Cortex of kidney (tissue), 1 donor: ENCODE measurements at places on chromosomes 16 and 17.

- DNase-seq = no peak
Measured at GRCh38 chr17:46059486-46059885, 60.4 kb downstream of the STH start.

DNA sequence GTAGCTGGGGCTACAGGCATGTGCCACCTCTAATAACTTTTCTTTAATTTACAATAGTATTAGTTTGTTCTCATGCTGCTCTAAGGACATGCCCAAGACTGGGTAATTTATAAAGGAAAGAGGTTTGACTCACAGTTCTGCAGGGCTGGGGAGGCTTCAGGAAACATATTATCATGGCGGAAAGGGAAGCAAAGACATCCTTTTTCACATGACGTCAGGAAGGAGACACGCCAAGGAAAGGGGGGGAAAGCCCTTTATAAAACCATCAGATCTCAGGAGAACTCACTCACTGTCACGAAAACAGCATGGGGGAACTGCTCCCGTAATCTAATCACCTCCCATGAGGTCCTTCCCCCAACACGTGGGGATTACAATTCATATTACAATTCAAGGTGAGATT is 18.3 kb downstream of the IL4R start:
- no peak for DNase-seq

DNA sequence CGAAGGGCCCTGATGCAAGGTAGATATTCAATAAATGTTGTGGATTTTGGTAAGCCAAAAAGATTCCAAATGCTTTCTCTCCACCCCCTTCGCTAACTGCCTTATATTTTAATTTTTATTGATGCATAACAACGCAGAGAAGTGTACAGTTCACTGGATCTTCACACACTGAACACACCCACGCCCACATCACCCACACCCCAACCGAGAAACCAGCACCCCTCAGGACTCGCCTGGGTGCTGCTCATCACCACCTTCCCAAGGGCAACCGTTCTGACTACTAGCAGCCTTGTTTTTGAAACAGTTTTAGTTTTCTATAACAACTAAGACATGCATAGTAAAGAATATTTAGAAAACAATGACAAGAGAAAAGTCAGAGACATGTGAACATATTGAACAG is 9.1 kb upstream of the PLCG2 start:
- DNase-seq = no peak

- DNase-seq = no peak
Measured at GRCh38 chr17:38352245-38353085, 821 bp downstream of the SOCS7 start.

GRCh38 chr17:32528825-32529224 is 42.0 kb downstream of the CDK5R1 start:
- DNase-seq = no peak

DNA sequence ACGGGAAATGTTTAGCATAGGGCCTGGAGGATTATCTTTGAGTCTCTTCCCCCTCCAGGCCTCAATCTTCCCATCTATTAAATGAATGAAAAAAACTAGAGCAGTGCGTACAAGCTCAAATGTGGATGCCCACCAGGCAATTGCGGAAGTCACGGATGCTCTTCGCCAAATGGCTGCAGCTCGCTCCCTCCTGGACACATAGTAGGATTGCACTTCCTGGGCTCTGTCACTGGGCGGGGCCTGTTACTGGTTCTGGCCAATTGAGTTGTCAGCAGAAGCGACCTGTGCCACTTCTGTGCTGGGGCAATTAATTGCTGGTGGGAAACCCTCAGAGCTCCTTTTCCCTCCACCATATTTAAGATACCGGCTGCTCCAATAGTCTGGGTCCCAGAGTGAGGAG is 168.2 kb upstream of the IRX6 start:
- DNase-seq = no peak

- no peak for DNase-seq
Measured at GRCh38 chr17:64205804-64206203, 57.3 kb downstream of the TEX2 start.

DNA sequence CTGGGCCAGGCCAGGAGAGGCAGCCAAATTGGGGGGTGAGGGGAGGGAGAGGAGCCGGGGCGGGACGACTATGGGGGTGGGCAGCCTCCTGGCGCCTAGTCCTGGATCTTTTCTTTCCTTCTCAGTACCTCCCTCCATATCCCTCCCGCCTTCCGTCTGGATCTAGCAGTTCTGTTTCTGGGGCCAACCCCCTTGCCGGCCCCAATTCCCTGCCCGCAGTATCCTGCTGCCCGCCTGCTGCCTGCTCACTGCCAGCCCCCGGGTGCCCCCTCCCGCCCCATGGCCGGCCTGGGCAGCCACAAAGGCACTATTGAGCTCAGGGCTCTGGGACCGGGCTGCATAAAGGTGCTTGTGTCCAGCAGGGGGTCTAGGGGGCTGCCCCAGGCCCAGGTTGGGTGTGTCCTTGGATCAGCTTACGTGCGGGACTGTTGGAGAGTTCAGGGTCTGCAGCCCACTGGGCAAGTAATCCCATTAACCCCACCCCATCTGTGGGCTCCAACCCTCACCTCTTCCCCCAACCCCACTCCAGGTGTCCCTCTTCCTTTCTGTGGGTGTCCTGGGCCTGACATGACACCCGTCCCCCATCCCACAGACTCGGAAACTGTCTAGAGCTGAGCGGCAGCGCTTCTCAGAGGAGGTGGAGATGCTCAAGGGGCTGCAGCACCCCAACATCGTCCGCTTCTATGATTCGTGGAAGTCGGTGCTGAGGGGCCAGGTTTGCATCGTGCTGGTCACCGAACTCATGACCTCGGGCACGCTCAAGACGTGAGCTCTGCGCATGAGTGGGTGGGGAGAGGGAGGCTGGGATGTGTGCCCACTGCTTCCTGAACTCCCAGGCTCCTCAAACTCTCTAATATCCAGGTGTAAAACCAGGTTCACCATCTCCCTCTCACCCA is 2.0 kb downstream of the WNK4 start:
- DNase-seq = no peak

- no peak for DNase-seq
Measured at GRCh38 chr16:74199842-74200124, 96.8 kb upstream of the PSMD7 start.

DNA sequence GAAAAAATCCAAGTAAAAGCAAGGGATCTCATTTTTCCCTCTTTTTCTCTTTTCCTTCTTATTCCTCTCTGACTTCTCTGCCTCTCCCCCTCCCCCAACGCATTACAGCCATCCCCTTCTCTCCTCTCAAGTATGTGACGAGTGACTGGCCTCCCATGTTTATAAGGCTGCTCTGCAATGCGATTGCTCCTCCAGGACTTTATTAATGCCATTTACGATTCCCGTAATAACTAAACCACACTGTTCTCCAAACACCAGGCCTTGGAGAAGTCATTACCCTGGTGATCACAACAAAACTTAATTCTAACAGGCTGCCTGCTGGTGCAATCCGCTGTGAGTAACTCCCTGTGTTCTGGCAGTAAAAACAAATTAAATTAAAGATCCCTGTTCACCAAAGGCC is 88.8 kb downstream of the HS3ST3B1 start:
- no peak for DNase-seq

- no peak for DNase-seq
Measured at GRCh38 chr17:21113716-21114115, 13.0 kb upstream of the DHRS7B start.

- DNase-seq = no peak
Measured at GRCh38 chr17:77501751-77502625, 361.2 kb downstream of the SEC14L1 start.

GRCh38 chr17:77366206-77366557 is 225.4 kb downstream of the SEC14L1 start:
- DNase-seq = no peak

GRCh38 chr17:51869387-51869786 is 289.1 kb downstream of the CA10 start:
- DNase-seq = no peak

DNA sequence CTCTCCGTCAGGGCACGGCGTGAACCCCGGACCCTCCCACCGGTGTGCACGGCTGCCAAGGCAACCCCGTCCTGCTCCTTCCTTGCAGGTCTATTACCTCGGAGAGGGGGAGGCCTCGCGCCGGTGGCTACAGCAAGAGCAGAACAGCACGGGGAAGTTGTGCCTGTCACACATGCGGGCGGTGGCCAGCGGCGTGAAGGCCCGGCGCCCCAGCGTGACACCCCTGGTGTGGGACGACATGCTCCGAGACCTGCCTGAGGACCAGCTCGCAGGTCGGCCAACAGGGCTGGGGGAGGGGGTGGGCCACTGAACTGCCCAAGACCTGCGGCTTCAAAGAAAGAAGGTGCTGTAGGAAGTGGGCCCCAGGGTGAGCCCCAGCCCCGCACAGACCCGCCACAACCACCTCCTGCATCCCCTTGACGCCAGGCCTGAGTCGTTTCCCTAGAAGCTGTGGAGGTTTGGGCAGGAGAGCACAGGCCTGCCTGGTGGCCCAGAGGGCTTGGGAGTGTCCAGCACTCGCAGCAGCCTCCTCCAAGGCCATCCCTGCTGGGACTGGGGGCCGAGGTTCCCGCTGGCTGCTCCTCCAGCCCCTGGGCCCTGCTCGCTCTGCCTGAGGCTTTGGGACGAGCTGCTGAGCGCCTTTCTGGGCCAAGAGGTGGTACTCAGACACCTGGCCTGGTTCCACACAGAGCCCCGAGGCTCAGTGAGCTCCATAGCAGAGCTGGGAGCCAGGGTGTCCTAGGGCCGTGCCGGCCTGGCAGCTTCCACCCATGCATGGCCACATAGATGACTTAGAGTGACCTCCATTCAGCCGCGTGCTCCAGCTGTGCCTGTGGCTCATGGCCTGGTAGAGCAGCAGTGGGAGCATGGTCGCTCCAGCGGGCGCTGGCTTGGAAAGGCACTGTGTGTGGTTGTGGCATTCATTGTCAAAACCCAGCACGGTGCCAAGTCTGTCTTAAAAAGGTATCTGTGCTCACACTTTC is 14.7 kb downstream of the CYBC1 start:
- DNase-seq = no peak

DNA sequence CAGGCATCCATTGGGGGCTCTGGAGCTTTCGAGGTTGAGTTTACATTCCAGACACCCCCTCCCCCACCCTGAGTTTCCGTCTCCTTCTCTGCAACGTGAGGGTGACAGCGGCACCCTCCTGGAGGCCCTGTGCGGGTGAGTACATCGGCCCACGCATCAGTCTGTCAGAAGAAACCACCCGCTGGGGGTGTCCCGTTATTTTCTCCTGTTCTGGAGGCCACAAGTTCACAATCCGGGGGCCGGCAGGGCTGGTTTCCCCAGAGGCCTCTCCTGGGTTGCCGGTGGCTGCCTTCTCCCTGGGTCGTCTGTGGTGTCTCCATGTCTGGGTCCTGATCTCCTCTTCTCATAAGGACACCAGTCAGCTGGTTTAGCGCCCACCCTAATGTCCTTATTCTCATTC is 35.7 kb downstream of the GSE1 start:
- DNase-seq = no peak

- no peak for DNase-seq
Measured at GRCh38 chr16:4244254-4245076, 2.6 kb upstream of the SRL start.

DNA sequence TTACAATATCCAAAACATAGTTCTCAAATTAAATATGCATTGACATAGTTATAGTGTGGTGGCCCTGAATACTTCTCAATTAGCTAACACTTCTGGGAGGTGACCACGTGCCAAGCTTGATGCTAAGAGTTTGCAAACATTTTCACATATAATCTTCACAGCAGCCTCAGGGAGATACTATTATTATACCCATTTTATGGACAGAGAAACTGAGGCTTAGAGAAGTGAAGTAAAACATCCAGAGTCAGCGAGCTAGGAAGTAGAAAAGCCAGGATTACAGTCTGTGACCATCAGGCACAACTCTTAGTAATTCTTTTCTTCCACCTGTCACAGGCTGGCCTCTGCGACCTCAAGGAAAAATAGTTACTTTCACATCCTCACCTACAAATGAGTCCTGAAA is 102.2 kb upstream of the IRX6 start:
- DNase-seq = no peak

DNA sequence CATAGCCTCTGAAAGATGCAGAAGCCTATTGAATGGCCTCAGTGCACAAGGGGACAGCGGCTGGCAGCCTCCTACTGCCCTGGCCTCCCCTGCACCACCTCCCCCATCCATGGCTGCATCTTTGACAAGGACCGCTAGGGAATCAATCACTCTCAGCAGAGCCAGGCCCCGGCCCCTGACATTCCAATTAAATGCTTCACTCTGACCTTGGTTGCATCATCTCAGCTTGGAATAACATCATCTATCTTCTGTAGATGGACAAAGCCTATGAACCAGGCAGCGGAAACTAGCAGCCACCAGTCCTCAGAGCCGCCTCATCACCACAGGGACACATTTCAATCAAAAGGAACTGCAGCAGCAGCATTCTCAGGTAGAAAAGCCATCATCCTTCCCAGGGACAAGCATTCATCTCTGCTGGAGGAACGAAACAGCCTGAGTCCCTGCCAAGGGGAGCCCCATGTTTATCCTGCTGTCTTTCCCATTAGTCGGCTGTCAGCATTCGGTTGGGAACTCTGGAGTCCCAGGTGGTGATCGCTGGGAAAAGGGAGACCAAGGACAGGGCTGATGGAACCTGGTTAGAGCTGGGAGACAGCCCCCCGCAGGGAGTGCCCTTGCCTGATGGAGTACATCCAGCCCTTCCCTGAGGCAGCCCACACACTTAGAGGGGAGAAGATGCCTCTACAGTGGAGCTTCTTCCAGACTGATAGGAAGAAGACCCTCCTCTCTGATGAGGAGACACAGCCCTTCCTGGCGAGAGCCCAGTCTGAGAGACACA is 11.5 kb upstream of the TMEM132E start:
- DNase-seq = no peak

DNA sequence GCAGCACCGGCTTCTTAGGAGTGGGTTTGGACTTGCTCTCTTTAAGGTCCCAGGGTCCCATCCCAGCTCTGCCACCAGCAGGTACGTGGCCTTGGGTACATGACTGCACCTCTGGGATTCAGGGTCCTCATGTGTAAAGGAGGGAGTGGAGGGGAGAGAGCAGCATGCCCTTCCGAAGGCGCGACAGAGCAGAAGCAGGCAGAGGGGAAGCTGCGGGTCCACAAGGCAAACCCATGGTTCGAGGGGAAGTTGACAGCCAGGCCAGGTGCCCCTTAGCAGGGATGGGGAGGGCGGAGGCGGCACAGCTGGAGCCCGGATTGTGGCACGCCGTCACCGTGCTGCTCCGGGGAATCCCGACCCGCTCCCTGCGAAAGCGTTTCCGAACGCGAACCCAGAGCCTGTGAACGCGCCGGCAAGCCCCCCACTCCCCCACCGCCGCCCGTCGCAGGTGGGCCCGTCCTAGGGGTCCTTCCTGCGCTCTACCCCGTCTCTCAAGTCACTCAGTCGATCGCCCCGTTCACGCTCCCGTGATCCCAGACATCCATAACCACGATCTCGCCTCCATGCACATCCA is 4.1 kb upstream of the TBX2 start:
- no peak for DNase-seq

GRCh38 chr16:12749076-12749475 is 54.6 kb downstream of the CPPED1 start:
- DNase-seq = no peak

- no peak for DNase-seq
Measured at GRCh38 chr16:89346869-89347268, 129.4 kb downstream of the ZNF778 start.

- no peak for DNase-seq
Measured at GRCh38 chr16:17850581-17851250, 380.0 kb upstream of the XYLT1 start.
